ENCODE measurements at places on chromosomes 7 and 10.

DNA sequence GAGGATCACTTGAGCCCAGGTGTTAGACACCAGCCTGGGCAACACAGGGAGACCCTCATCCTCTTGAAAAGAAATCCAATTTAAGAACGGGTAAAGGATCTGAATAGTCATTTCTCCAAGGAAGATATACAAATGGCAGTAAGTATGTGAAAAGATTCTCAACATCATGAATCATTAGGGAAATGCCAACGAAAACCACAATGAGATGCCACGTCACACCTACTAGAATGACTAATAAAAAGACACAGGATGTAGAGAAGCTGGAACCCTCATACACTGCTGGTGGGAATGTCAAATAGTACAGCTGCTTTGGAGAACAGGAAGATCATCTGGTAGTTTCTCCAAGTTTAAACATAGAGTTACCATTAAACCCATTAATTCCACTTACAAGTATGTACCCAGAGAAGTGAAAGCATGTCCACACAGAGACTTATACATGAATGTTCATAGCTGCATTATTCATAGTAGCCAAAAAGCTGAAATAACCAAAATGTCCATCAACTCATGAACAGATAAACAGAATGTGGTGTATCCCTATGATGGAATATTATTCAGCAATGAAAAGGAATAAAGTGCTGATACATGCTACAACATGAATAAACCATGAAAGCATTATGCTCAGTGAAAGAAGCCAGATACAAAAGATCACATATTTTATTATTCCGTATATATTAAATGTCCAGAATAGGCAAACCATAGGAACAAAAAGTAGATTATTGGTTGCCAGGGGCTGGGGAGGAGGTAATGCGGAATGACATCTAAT, 13.1 kb upstream of the ZMIZ2 start:
- no peak for DNase-seq

GRCh38 chr10:43867113-43867512, 218.4 kb upstream of the ZNF32 start:
- DNase-seq, result no peak

DNA sequence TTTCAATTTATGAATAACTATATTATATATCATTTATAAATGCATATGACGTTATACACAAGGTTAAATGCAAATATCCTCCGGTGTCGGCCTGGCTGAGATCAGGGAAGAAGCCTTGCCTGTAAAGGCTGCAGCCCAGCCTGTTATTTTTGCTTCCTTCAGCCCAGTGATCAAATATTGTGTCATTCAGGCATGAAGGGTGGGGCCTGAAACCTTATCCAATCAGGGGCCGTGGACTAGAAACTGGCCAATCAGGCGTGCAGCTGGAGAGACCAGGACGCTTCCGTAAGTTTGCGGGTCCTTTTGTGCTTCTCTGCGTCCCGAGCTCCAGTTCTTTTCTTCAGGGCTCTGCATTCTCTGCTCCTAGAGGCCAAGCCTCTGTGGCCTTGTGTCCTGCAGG, at the start of gene ZNF722:
ZNF722 (plus strand) TSS at position 301 of the 400 bp plus-strand sequence. CDS start 113 bp downstream, outside the sequence.
- no peak for DNase-seq

GRCh38 chr10:79264942-79265341, 82.3 kb upstream of the PPIF start:
- DNase-seq, result no peak

GRCh38 chr10:70472799-70473454, 5.6 kb upstream of the PALD1 start:
- DNase-seq, result no peak

GRCh38 chr10:130206216-130206737, 70.1 kb downstream of the GLRX3 start:
- no peak for DNase-seq

GRCh38 chr7:83835424-83835823, 186.5 kb upstream of the SEMA3E start:
- DNase-seq, result no peak

Data from effector memory CD4-positive, alpha-beta T cell (primary cell).